ENCODE measurements at places on chromosomes 13 and 19.

DNA sequence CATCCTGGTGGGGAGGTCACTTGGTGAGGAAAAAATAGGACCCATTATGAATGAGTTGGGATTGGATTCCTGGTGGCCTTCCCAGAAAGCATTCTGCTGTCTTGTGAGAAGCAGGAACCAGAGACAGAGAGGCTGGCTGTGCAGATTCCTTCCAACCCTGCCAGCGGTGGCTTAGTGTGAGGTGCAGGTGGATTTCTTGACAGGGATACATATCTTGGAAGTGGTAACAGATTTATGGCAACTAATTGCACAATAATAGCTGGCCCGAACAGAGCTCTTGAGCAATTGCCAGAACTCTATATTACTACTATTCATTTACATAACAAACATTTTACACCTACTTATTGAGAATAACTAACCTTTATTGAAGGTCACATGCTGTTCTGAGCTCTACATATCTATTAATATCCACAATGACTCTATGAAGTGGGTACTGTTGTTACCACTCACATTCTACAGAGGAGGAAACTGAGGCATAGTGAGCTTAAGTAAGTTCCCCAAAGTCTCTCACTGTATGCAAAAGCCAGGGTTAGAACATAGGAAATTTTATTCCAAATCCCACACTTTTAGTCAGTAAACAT, 173.9 kb upstream of the SERP2 start:
- DNase-seq: no peak

- no peak for DNase-seq
These were observed 54.9 kb downstream of the CDK8 start for GRCh38 chr13:26308836-26309235.

- no peak for DNase-seq
These were observed 4.3 kb upstream of the NR2F6 start for GRCh38 chr19:17249887-17250548.

GRCh38 chr13:35349052-35349451, 127.4 kb downstream of the MAB21L1 start:
- DNase-seq: no peak

DNA sequence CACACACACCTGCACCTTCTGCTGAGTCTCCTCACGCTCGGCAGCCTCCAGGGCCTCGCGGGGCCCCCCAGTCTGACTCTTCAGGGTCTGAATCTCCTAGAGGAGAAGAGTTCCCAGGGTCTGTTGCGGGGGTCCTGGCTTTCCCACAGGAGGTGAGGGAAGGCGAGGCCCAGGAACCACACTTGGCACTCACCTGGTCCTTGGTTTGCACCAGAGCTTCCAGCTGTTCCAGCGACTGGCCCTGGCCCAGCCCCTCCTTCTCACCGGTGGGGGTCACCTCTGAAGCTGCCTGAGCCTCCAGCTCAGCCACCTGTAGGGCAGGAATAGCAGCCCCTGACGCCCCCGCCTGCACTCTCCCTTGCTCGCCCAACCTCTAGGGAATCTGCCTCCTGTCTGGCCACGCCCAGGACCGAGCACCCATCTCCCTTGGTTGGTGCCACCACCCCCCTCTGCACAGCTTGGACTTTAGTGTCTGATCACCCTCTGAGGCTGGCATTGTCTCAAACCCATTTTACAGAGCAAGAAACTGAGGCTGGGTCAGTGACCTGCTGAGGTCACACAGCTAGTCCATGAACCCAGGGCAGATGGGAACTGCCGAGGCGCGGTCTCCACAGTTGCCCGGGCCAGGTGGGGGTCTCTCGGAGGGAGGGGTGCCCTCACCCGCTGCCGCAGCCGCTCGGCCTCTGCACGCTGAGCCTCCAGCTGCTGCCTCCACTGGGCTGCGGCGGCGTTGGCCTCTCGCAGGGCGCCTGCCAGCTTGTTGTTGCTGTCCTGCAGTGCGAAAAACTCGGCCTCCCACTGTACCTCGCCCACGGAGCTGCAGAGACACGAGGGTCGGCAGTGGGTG, 9.5 kb downstream of the HOMER3 start:
- DNase-seq: no peak

GRCh38 chr19:33685541-33685940, 63.8 kb downstream of the CHST8 start:
- DNase-seq: peak; percentile 47

DNA sequence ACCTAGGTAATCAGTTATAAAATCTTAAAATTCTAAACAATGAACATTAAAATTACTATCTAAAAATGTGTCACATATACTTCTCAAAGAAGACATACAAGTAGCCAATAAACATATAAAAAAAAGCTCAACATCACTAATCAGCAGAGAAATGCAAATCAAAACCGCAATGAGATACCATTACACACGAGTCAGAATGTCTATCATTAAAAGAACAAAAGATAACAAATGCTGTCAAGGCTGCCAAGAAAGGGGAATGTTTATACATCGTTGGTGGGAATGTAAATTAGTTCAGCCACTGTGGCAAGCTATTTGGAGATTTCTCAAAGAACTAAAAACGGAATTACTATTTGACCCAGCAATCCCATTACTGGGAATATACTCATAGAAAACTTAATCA, 310.3 kb upstream of the EDNRB start:
- no peak for DNase-seq

- no peak for DNase-seq
These were observed 2.3 kb upstream of the N4BP2L1 start for GRCh38 chr13:32430018-32430747.

GRCh38 chr13:100917011-100917410, 242.4 kb upstream of the TMTC4 start:
- no peak for DNase-seq

- DNase-seq: no peak
These were observed 80.4 kb downstream of the TSHZ3 start for GRCh38 chr19:31268751-31269383.

DNA sequence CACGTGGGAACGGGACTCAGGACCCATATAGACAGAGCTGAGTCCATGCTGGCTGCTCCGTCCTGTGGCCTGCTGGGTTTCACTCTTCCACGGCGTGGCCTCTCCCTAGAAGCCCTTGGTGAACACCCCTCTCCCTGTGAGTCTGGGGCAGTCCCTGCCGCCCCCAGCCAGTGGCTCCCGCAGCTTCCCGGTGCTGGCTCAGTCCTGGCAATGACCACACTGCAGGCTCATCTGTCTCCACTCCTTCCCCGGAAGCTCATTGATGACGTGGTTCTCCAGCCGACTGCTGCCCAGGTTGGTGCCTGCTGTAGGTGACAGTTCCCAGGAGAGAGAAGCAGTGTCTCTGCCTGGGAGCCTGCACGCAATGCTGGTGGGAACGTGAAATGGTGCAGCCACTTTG, 2.1 kb upstream of the TEX29 start:
- no peak for DNase-seq

DNA sequence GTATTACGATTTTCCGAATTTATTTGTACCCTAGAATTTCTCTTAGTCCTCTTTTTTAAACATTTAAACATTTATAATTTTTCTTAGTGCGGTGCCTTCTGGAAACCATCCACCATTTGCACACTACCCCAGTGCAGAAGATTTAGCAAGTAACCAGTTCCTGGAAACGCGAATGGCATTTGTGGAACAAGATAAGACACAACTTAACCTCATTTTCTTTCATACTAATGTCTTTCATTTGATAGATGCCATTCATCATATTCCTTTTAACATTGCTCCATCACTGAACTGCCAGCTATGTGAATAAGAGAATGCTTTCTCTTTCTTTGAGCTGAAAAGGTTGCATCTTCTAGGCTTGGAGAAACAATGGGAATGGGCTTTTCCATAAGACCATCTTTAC, 6.8 kb downstream of the FRY start:
- DNase-seq: no peak

GRCh38 chr13:28510542-28510941, 15.6 kb upstream of the FLT1 start:
- DNase-seq: no peak

GRCh38 chr19:18377026-18377425, 8.9 kb upstream of the GDF15 start:
- peak; percentile 35 for DNase-seq

DNA sequence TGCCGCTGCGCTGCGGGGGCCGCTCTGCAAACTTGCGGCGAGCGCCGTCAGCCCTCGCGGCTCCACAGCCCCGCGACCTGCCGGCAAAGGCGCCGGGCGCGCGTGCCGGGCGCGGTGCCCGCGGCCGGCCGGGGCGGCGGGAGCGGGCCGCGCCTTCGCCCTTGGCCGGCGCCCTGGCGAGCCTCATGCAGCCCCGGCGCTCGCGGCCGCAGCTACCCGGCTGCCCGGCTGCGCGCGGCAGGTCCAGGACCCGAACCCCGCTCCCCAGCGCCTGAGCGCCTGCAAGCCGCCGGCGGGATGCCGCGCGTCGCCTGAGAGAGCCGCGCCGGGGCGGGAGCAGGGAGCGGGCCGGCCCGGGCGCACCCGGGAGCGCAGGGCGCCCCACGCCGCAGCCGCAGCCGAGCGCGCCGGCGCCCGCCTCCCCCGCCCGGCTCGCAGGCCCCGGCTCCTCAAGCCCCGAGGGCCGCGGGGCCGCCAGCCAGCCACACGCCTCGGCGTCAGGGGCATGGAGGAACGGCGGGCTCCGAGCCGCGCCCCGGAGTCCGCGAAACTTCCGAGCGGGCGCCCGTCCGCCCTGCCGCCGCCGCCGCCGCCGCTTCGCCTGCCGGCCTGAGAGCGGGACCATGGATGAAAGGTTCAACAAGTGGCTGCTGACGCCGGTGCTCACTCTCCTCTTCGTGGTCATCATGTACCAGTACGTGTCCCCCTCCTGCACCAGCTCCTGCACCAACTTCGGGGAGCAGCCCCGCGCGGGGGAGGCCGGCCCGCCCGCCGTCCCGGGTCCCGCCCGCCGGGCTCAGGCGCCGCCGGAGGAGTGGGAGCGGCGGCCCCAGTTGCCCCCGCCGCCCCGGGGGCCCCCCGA, 564 bp downstream of the HS6ST3 start:
- peak; percentile 38 for DNase-seq

GRCh38 chr13:110911880-110912279, 3.0 kb downstream of the ANKRD10 start:
- DNase-seq: no peak

GRCh38 chr13:97004096-97004876, 10.0 kb upstream of the OXGR1 start:
- DNase-seq: no peak

GRCh38 chr19:56701895-56702294, 30.3 kb upstream of the ZNF835 start:
- DNase-seq: no peak

DNA sequence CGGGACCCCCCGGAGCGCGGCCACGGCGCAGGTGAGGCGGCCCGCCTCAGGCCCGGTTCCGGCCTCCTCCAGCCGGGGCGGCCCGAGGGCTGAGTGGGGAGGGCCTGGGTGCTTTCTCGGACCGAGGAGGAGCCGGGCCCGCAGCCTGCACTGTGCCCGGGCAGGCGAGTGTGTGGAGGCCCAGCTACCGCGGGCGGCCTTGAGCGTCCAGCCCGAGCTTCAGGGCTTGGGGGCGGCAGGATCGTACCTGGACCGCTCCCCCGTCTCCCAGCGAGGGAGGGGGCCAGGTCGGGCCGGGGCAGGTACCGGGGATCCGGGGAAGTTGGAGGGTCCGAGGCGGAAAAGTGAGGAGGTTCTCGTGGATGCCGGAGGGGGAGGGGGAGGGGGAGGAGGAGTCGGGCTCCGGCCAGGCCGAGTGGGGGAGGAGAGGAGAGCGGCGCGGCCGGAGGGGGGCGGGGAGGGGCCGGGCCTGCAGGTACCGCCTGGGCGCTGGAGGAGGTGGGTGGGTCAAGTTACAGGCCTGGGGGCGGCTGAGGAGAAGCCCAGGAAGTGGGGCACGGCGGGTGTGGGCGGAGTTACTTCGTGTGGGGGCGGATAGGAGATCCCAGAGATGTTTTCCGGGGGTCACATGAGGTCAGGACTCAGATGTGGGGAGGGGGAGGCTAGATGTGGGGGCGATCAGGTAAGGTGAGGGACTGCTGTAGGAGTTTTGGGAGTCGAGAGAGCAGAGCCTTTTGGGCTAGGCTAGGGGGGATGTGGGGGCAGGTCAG, 545 bp downstream of the NACC1 start:
- DNase-seq: peak; percentile 10

DNA sequence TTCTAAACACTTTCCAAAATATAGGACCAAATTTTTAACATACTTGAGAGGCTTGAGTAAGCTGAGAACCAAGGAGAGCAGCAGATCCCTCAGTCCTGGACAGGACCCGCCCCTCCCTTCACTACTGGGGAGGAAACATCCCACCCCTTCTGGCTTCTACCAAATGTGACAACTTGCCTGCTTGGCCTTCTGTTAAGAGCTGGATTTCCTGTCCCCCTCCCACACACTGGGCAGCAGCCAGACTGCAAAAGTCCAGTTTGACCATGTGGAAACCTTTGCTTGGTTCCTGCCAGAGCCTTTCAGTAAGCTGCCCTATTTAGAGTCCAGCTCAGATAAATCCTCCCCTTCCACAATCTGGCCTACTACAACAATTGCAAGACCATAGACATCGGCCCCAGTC, 84.3 kb downstream of the FGF14 start:
- no peak for DNase-seq

- DNase-seq: no peak
These were observed 713 bp upstream of the UPK1A start for GRCh38 chr19:35665604-35666003.

- no peak for DNase-seq
These were observed 25.8 kb upstream of the SPATA13 start for GRCh38 chr13:24134757-24135156.

DNA sequence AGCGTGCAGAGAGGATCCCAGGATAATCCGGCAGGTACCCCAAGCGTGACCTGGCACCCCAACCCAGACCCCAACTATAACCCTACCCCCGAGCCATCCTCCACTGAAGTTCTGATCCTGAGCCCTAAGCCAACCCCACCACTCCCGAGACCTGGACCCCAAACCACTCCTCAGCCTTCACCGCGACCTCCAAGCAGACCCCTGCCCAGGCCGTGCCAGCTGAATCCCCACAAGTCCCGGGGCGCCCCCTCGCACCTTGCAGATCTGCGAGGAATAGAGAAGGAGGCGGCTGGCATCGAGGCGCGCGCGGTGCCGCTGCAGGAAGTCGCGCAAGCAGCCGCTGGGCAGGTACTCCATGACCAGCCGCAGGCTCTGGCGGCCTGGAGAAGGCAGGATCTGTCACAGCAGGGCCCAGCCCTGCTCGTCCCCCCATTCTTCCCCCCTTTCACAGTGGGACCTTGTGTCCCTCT, 10.1 kb upstream of the INSL3 start:
- DNase-seq: no peak

GRCh38 chr19:34639491-34640085, 37.4 kb downstream of the SCGB2B2 start:
- DNase-seq: peak; percentile 59

DNA sequence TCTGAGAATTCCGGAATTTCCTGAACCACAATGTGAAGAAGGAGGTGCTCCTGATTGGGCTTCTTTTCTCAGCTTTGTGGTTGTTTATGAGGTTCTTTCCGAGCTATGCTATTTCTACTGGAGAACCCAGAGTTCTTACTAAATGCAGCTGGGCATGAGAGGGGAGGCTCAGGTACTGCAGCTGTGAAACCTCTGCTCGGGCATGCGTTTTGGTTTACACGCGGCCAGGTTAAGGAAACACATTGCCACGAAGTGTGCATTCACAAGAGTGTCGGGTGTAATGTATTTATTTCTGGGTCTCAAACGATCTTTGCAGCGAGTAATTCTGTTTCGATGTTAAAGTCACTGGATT, 661 bp upstream of the MIR17HG start:
- peak; percentile 83 for DNase-seq

- DNase-seq: no peak
These were observed 79.9 kb upstream of the GPC6 start for GRCh38 chr13:93146584-93147297.

GRCh38 chr13:53569453-53569852, 540.8 kb downstream of the OLFM4 start:
- DNase-seq: no peak

- DNase-seq: no peak
These were observed 879.0 kb upstream of the SLITRK5 start for GRCh38 chr13:86792153-86792651.
